ENCODE measurements at places on chromosomes 2 and 18.

DNA sequence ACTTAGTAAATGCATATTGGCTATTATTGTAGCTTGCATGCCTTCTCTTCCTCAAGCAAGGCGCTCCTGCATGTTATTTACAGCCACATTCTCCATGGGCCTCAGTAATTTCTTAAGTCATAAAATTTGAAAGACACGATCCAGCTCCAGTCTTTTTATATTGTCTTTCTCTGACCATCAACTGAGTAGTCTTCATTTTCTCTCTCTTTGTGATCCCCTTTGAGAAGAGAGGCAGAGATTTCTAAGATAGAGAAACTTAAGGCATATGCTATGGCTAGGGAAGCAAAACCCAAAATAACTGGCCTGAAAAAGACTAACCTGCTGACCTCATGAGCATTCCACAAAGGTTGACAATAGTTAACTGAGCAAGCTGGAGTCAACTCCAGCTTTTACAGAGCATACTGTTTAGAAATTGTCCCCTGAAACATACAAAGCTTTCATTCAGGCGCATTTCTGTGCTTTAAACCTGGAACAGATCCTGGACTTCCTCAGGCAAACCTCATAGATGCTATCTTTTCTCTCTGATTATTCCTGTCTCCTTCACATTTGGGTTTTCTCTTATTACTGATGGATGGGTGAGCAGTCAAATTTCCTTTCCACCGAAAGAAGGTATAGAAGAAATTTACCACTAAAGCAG is 4.6 kb downstream of the DPP4 start:
- no peak for DNase-seq

DNA sequence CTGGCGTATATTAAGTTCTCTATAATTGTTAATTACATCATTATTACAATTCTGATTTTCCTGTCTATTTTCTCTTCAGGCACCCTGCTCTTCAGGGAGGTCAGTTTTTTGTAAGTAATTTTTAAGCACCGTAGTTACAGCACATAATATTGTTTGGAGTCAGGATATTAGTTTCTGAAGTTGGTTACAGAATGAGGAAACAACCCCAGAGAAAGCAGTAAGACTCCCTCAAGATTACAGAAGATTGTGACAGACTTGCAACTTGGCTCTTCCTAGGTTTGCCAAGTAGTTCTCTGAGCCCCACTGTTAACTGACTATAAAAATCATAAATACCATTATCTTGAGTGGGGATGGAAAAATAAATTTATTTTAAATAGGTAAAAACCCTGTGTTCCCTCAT is 921 bp downstream of the RPE start:
- DNase-seq, result no peak

GRCh38 chr2:217933617-217933993 is 69.2 kb downstream of the TNS1 start:
- no peak for DNase-seq

DNA sequence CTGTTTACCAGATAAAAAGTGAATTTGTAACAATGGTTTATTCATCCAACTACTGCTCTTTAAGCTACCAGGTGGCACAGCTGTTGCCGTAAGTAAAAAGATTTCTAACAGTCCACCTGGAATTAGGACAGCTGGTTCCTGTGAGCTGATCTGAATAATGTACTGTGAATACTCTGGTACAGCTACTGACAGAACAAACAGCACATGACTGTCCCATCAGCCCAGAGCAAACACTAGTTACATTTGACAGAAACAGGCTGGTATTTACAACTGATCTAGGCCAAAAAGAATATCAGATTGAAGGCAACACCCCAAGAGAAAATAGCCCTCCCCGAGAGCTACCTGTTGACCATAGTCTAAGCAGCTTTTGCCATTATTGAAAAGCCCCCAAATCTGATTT is 840.4 kb downstream of the CPS1 start:
- DNase-seq, result no peak

DNA sequence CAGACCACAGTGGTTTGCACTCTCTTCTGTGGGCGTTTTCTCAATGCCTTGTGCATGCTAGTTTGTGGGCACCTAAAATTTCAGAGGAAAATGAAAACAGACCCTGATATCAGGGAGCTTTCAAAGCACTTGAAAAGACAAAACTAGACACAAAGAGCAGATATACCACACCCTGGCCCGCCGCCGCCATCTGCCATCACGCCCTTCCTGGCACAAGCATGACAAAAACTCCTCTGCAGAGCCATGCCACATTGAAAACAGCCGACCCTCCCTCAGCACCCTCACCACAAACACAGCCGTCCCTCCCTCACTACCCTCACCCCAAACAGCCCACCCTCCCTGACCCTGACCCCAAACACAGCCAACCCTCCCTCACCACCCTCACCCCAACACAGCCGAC is 84.8 kb upstream of the RAB6C start:
- no peak for DNase-seq

GRCh38 chr2:217954469-217954868 is 48.3 kb downstream of the TNS1 start:
- DNase-seq, result no peak

DNA sequence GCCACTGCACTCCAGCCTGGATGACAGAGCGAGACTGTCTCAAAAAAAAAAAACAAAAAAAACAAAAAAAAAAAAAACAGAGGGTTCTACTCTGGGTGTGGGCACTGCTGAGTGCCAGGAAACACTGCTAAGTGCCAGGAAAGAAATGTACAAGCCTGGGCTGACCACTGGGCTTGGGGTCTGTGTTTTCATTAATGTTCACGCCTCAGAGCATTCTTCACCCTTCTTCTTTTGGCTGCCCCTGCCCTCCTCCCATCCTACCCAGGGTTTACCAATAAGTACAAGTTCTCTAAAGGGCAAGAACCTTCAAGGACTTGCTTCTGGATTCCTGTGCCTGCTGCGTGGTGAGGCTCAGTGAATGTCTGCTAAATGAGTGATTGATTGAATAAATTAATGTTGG is 49.3 kb upstream of the LRPPRC start:
- DNase-seq, result no peak

- no peak for DNase-seq
These were observed at the start of gene KIF1A for GRCh38 chr2:240819858-240820606. Gene KIF1A (minus strand): TSS chr2:240820219. CDS start chr2:240797752, 22,467 bp downstream.

- DNase-seq, result no peak
These were observed 232.7 kb downstream of the BCL11A start for GRCh38 chr2:60320724-60321123.

DNA sequence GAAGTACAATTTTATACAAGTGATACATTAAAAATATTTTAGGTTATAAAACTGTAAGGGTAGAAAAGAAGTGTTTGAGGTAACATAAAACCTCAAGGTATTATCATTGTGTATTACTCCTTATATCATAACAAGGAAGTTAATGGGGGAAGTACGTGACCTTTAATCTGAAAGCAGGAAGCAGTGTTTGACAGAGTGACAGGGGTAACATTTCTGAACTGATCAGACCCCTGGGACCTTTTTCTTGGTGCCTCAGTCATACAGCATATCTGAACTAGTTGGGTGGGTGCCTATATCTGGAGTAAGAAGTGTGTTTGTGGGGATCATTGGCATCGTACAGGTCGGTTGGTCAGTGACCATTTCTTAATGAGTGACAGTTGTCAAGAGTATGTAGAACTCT is 43.0 kb downstream of the MALT1 start:
- DNase-seq, result no peak

GRCh38 chr2:16209799-16210198 is 269.4 kb downstream of the MYCN start:
- DNase-seq, result no peak

All from right lung (tissue), 10 donors.